ENCODE measurements at places on chromosomes 2 and 18. TPM values are rescaled to one million over a fixed set of nuclear protein-coding genes. Genes with fewer than 3 reads are reported as not detected.

The FHOD3 gene
- total RNA-seq, result 4.4 TPM

DNA sequence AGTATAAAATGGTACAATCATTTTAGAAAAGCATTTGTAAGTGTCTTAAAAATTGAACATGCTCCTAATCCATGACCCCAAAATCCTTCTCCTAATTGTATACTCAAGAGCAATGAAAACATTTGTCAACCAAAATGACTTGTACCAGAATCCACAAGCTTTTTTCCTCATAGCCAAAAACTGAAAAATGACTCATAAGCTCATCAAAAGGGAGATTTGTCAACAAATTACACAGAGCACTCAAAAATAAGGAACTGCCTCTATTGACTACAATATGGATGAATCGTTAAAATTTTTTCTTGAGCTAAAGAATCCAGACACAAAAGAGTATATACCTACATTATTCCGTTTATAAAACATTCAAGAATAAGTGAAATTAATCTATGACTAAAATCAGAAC is 544.8 kb downstream of the ARHGAP15 start:
- H3K4me3 ChIP-seq, result no peak overlapping the region
- H3K27ac ChIP-seq, result no peak overlapping the region
- peaks cover 1% of the 10 kb centered on the region for H3K36me3 ChIP-seq
- DNase-seq, result no peak
- no peaks in the 10 kb centered on the region for H3K4me1 ChIP-seq
- H3K27me3 ChIP-seq, result no peaks in the 10 kb centered on the region

GRCh38 chr2:1907291-1907690 is 163.0 kb upstream of the PXDN start:
- H3K27me3 ChIP-seq, result peaks cover 2% of the 10 kb centered on the region
- DNase-seq, result no peak
- H3K4me3 ChIP-seq, result no peak overlapping the region
- no peaks in the 10 kb centered on the region for H3K36me3 ChIP-seq
- H3K4me1 ChIP-seq, result no peaks in the 10 kb centered on the region
- no peak overlapping the region for H3K27ac ChIP-seq

DNA sequence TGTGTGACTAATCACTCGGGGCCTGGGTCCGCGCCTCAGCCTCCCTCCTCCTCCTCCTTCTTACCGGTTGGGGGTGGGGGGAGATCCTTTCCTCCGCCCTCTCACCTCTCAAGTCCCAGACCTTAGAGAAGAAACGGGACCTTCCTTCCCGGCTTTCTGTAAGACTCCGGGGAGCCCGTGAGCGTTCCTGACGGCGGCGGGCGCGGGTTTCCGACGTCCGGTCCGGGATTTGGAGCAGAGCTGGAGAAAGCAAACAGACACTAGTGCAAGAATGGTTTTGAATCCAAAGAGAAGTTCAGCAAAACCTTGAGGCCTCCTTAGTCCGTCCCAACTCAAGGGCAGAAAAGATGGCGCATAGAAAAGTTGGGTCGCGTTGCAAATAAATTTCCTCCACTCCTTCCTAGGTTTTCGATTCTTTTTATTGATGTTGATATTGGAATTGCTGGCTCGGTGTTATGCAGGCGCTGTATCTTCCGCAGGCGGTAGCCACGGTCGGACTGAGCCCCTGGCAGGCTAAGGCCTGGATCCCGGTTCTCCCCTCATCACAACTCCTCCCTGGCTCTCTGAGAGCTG is 2.0 kb downstream of the DLX1 start:
- no peaks in the 10 kb centered on the region for H3K36me3 ChIP-seq
- H3K4me1 ChIP-seq, result no peaks in the 10 kb centered on the region
- no peak overlapping the region for H3K27ac ChIP-seq

- peak; percentile 88 for DNase-seq
- H3K27me3 ChIP-seq, result peaks cover 5% of the 10 kb centered on the region
- H3K27ac ChIP-seq, result peak overlapping the region; percentile 99
- H3K36me3 ChIP-seq, result no peaks in the 10 kb centered on the region
- peaks cover 13% of the 10 kb centered on the region for H3K4me1 ChIP-seq
- peak overlapping the region; percentile 49 for H3K4me3 ChIP-seq
Observed at GRCh38 chr2:28391564-28392296, 928 bp upstream of the FOSL2 start.

DNA sequence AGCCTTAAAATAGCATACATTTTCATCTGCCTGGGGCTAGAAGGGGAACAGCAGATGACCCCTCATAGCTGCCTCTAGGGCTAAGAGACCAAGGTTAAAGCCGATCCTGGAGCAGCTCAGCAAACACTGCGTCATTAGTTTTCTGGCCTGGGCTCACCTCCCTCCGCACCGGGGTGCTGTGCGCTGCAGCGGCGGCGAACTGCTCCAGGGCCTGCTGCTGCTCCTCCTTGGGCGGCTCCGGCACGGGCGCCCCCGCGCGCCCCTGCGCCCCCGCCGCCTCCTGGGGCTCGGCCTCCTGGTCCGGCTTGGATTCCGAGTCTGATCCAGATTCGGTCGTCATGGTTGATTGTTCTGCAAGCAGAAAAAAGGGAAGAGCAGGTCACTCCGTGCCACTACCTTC is 55.0 kb downstream of the EPB41L3 start:
- no peak overlapping the region for H3K27ac ChIP-seq
- no peaks in the 10 kb centered on the region for H3K36me3 ChIP-seq
- H3K4me1 ChIP-seq, result no peaks in the 10 kb centered on the region

GRCh38 chr2:169046440-169047151 is 15.5 kb upstream of the ABCB11 start:
- H3K27me3 ChIP-seq, result no peaks in the 10 kb centered on the region
- no peak overlapping the region for H3K27ac ChIP-seq
- H3K36me3 ChIP-seq, result no peaks in the 10 kb centered on the region
- no peaks in the 10 kb centered on the region for H3K4me1 ChIP-seq
- H3K4me3 ChIP-seq, result no peak overlapping the region

- no peak for DNase-seq
- H3K4me3 ChIP-seq, result no peak overlapping the region
- no peak overlapping the region for H3K27ac ChIP-seq
- H3K4me1 ChIP-seq, result no peaks in the 10 kb centered on the region
Observed at GRCh38 chr2:49240608-49241007, 86.3 kb upstream of the FSHR start.

DNA sequence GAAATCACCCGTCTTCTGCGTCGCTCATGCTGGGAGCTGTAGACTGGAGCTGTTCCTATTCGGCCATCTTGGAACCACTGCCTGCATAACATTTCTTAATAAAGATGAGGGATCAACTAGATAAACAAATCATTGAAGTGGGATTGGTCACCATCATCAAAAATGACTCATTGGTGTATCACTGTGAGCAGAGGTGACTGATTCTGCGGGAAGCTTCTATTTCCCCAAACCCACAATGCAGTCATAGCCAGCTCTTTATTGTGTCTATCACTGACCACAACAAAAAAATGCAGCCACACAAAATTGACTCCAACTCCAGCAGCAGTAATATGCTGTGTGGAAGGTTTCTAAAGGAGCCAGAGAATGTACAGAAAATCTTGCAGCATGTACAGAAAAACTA is 630.7 kb upstream of the HS6ST1 start:
- H3K27ac ChIP-seq, result no peak overlapping the region
- H3K4me3 ChIP-seq, result no peak overlapping the region
- no peaks in the 10 kb centered on the region for H3K36me3 ChIP-seq
- H3K27me3 ChIP-seq, result no peaks in the 10 kb centered on the region
